ENCODE measurements at places on chromosomes 12 and 14. TPM values are rescaled to one million over a fixed set of nuclear protein-coding genes. Genes with fewer than 3 reads are reported as not detected.
A peak's percentile ranks its signal among the peaks of the same experiment; 100 is the strongest.

DNA sequence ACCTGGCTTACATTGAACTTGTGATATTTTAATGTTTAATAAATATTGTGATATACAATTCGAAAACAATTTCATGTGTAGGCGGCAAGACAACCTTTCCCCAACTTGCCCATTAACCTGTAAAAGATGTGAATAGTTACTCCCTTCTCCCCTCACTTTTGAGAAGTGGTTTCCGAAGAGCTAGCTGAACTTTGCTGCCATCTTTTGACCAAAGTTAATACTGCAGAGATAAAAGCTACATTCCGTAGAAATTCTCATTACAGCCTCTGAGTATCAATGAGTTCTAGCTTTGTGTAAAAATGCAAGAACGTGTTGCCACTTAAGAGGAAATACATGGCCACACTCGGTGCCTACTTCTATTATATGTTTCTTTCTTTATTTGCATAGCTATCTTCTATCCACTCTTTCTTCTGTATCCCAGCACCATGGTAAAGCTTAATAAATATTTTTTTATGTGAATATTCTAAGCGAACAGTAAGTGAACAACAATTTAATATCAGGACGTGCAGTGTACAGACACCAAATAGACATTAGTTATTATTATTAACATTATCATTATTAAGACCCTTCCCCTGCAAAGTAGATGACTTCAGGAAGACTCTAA is 105.1 kb upstream of the TMEM260 start:
- DNase-seq, result peak; percentile 80

The OR4K14 gene
- not detected for total RNA-seq

GRCh38 chr12:12008931-12009611 is 61.7 kb upstream of the BCL2L14 start:
- DNase-seq, result no peak

GRCh38 chr12:125552295-125552694 is 487.1 kb downstream of the AACS start:
- DNase-seq, result no peak

The RASSF8 gene
- 51.0 TPM for total RNA-seq

All from tongue (tissue), 3 donors.